M059J (cell line): ENCODE measurements at places on chromosomes 3 and 15.

- DNase-seq: peak; percentile 73
Measured at GRCh38 chr3:188978421-188979171, 193.2 kb upstream of the TPRG1 start.

DNA sequence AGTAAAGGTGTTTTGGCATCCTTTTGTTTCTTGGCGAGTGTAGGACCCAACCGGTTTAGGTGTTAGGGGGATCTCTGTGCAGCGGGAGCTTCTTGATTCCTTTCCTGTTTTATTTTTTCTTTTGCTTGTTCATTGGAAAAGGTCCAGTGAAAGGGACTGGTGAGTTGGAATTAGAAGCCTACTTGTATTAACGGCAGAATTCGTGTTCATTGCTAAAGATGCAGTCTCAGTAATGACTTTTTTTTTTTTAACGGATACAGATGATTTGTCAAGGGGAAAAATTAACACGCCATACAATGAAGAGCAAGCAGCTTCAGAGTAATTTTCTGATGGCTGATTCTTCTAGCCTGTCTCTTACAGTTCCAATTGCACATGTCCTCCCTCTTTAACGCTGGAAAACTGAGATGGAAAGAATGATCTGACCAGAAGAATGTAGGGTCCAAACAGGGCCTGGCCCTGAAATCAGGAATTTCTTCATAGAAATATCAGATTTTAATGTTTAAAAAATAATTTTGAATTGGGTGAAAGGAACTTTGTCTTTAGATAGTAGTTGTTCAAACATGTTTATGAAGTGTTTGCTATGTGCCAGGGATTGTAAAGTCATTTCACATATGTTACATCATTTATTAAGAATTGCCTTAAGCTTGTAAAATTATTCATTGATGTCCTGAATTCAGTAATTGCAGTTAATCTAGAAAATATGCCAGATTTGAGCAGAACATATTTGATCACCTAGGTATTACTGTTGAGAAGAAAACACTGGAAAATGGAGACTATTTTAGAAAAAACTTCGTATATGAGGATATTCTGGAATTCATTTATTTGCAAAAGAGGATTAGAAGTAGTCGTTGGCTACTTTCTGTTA lies 1.4 kb downstream of the MAPK6 start:
- DNase-seq: peak; percentile 47

DNA sequence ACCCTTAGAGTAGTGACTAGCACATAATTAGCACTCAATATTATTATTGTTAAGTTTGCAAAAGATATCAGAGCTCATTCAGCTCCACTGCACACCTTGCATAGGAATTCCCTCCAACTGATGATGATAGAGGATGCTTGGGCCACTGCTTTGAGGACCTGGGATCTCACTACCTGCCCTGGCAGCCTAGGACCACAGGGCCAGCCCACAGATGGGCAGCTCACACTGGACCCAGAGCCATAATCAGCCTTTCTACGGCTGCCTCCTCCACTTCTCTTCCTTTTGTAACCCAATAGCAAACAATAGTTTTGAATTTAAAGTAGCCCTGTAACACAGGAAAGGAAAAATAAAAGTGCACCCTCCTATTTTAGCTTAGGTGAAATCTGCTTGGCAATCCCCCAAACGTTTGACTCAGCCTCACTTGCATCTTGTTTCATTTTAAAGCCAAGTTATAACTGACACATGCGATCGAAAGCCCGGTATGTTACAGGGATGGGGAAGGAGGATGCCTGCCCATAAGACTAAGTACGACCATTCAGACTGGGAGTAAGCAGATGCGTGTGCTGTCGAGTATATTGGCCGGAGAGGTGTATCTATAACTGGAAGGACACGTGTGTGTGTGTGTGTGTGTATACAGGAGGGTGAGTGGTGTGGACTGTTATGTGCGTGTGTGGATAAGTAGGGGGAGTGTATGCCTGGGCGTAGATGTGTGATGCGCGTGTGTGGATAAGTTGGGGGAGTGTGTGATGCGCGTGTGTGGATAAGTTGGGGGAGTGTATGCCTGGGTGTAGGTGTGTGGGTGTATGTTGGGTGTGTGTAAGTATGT lies 65.9 kb downstream of the CPN2 start:
- peak; percentile 88 for DNase-seq

DNA sequence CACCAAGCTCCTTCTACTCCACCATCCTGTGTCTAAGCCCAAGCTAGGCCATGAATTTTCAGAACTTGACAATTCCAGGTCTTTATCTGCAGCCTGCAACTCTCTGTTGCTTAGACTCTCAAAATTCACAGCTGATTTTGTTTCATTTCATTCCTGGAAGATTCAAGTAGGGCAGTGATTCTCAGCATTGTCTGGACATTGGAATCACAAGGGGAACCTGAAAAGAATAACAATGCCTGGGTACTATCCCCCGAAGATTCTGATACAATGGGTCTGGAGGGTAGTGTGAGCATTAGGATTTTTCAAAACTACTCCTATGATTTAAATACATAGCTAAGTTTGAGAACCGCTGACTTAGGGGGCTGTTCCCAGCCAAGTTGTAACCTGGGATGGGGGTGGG lies 534.7 kb upstream of the IL12A start:
- DNase-seq: no peak

GRCh38 chr15:62986948-62987347 lies 55.6 kb upstream of the TPM1 start:
- no peak for DNase-seq

DNA sequence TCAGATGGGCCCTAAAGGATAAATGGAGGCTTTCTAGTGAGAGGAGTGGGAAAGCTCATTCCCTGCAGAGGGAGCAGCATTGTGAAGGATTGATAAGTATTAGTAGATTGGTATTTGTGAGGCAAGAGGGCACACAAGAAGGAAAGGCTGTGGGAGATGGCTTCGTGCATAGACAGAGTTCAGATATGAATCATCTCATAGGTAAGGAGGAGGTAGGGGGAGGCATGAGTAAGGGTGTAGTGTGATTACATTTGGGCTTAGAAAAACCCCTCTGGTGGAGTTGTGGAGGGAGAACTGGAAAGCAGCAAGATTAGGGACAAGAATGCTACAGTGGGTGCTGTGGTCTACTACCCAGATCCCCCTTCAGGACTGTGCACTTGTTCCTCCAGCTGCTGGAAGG lies 29.6 kb downstream of the ONECUT1 start:
- DNase-seq: no peak

DNA sequence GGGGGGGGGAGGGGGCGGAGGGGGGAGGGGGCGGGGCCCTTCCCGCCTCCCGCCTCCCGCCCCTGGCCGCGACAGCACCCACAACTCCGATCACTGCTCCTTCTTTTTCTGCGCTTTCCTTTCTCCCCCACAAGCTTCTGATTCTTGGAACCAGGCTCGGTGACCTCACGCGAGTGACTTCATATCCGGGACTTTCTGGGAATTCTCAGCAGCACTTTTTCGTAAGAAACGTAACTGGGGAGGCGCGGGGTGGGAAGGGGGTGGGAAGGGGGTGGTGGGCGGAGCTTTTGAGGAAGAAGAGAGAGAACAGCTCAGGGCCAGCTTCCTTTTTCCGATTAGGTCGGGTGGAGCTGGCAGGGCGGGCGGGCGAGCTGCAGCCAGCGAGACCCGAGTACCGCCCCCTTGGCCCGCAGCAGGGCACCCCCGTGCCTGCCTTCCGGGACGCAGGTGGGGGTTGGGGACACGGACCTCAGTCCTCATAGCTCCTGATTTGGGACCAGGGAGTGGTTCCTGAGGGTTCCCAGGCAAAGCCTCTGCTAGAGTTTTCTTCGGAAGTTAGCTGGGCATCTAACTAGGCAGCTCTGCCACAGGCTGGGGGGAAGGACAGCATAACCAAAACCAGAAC lies 14.6 kb downstream of the XIRP1 start:
- DNase-seq: peak; percentile 93

GRCh38 chr15:71248386-71248785 lies 133.1 kb downstream of the THSD4 start:
- DNase-seq: no peak

DNA sequence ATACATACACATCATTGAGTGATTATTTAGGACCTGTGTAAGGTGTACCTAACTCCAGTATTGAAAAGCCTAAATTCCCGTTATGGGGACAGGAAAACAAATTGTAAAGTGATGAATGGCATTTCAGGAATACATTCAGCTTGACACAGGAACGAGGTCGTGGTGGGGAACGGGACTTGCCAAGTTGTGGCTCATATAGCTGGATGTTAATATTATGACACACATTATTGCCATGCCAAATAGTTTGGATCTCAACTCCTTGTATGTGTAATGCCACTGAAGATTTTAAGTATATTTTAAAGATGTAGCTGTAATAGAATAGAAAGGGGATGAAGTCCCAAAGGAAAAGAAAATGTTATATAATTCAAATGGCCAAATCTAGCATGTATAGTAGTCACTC lies 227.2 kb upstream of the GOLIM4 start:
- DNase-seq: no peak
